OCI-M1 (cell line): ENCODE measurements at places on chromosomes 7 and 10.
A peak's percentile ranks its signal among the peaks of the same experiment; 100 is the strongest.

- DNase-seq = no peak
Measured at GRCh38 chr7:7848246-7848645, 120.3 kb upstream of the GLCCI1 start.

DNA sequence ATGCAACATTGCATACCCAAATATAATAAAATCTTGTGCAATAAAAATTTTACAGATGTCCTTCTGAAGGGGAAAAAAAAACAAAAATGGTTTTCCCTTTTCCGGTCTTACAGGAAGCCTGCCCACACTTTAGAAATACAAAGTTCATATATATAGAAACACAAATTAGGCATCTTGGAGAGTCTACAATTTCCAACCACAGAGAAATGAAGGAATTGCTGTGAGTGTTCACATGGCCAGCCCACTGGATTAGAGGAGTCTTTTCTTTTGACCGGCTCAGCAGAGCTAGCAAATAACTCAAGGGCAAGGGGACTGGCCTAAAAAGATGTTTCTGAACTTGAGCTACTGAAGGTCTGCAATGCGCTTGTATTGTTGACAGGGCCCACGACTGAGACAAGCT lies 92.4 kb downstream of the GLI3 start:
- DNase-seq = no peak

DNA sequence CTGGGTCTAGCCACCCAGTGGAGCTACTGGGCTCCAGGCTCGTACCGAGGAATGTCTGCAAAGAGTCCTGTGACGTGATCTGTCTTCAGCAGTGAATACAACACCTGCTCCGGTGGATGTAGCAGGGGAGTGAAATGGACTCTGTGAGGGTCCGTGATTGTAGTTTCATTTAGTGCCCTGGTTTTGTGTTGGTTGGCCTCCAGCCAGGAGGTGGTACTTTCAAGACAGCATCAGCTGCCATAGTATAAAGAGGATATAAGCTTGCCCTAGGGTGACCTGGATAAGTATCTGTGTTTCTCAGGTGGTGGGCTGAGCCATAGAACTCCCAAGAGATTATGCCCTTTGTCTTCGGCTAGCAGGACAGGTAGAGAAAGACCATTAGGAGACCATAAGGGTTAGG lies 24.6 kb upstream of the WNT2 start:
- no peak for DNase-seq

DNA sequence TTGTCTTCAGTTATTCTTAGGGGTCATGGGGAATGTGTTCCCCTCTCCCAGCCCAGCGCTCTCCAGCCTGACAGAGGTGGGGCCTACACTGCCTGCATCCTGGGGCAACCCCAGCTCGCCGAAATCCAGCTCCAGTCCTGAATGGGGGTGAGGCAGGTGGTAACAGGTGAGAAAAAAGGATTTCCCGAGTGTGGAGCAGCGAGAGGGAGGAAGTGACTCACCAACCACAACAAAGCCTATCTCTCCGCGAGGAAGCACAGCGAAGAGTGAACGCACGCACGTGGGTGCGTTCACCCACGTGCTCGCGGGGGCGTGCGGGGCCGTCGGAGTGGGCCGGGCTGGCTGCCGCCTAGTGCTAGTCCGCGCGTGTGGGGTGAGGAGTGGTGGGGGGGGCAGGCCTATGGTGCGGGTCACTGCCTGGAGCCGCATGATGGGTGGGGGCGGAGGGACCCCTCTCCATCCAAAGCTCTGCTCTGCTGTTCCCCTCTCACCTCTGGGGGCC lies 855 bp upstream of the PALD1 start:
- DNase-seq = peak; percentile 44

DNA sequence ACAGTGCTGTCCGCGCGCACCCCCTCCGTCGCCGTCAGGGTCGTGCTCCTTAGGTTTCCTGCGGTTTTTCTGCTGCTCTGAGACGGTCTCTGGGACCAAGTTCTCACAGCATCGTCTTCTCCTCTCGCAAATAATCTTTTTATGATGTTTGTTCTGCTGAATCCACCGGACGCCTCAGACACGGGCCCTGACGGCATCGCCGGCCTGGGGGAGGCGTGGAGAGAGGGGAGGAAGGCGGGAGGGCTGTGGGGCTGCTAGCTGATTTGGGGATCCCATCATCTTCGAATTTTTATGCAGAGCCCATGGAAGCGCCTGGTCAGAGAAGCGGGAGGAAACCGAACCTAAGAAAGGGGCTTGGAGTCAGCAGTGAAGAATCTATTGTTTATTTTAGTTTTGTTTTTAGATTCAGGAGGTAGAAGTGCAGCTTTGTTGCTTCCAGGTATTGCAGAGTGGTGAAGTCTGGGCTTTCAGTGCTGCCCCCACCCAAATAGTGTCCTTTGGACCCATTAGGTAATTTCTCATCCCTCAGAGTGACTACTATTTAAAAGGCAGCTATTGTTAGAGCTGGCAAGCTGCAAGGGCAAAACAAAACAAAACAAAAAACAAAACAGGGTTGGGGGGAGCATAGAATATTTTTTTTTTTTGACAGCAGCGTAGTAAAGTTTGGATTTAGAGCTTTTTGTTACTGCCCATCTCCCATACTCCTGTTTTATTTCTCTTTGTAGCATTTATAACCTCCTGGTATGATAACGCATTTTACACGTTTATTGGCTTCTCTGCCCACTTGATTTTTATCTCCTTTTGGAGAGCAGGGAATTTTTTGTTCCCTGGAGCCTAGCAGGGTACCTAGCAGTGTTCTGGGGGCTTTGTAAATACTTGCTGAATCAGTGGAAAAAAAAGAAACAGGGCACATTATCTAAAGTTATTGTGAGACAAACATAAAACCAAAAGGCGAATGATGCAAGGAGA lies 92.6 kb downstream of the SPAG6 start:
- DNase-seq = peak; percentile 42

GRCh38 chr10:29297678-29298077 lies 8.8 kb downstream of the LYZL1 start:
- DNase-seq = peak; percentile 20

DNA sequence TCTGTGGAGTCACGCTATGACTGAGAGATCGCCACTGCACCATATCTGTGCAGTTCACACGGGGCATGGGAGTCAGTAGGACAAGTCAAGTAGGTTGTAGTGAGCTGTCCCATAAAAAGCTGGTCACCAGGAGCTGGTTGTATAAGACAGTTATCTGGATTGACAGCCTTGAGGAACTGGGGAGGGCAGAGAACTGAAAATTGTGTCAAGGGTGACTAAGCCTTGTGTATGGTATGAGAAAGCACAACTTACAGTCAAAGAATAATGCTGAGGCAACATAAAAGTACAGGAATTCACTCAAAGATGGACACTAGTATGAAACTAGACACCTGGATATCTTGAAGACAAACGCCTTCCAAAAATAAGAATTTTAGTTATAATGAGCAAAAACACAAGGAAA lies 564.9 kb downstream of the POM121L12 start:
- no peak for DNase-seq

DNA sequence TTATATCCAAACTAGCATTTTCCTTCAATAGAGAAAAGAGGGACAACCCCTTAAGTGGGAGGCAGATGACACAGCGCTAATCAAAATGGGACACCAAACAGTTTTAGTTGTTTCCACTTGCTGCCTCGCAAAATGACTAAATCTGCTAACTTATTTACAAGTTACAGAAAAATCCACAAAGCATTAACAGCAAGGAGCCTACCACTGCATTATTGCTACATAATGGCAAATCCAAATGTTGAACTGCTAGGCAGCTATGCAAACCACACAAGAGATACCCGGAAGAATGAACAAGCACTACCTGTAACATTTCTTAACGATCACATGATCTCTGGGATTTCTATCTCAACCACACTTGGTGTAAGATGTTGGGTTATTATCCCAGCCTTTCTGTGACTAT lies 96.7 kb downstream of the SFMBT2 start:
- no peak for DNase-seq
